Stimulated activated CD4-positive, alpha-beta T cell treated with anti-CD3 and anti-CD28 coated beads, Interleukin-12 subunit alpha, Interleukin-12 subunit beta, amount 100 ng/mL, for 48 hours (primary cell): ENCODE measurements at places on chromosomes 2 and 18.
A peak's percentile ranks its signal among the peaks of the same experiment; 100 is the strongest.

GRCh38 chr18:57846258-57846657 lies 43.1 kb upstream of the ATP8B1 start:
- no peak for DNase-seq

DNA sequence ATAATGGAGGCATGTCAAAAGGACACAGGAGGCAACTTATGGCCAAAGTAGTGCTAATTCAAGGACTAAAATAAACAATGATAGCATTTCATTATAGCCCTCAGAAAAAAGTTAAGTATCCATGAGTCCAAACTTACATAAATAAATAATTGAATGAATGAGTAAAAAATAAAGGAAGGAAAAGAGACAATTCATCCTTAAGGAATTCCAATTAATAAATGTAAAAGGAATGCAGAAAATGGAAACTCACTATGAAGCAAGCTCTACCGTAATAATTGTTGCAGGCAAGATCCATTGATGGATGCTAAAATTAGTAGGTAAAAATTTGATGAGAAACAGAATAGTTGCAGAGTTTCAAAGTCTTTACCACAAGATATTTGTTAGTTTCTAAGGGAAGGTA lies 88.2 kb upstream of the RAPGEF4 start:
- DNase-seq: no peak

- no peak for DNase-seq
Observed at GRCh38 chr2:63696496-63696895, 107.7 kb downstream of the MDH1 start.

DNA sequence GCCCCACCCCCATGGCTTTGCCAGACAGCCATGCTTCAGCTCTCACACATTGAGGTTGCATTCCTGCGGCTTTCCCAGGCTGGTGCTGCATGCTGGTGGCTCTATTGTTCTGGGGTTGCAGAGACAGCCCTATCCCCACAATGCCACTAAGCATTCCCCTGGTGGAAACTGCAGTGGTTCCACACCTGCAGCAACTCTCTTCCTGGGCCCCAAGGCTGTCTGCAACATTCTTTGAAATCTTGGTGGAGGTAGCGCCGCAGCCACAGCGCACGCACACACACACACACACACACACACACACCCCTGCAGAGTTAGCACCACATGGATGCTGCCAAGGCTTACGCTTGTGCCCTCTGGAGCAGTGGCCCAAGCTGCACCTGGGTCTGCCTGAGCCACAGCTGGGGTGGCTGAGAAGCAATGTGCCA lies 21.4 kb downstream of the SFXN5 start:
- no peak for DNase-seq

DNA sequence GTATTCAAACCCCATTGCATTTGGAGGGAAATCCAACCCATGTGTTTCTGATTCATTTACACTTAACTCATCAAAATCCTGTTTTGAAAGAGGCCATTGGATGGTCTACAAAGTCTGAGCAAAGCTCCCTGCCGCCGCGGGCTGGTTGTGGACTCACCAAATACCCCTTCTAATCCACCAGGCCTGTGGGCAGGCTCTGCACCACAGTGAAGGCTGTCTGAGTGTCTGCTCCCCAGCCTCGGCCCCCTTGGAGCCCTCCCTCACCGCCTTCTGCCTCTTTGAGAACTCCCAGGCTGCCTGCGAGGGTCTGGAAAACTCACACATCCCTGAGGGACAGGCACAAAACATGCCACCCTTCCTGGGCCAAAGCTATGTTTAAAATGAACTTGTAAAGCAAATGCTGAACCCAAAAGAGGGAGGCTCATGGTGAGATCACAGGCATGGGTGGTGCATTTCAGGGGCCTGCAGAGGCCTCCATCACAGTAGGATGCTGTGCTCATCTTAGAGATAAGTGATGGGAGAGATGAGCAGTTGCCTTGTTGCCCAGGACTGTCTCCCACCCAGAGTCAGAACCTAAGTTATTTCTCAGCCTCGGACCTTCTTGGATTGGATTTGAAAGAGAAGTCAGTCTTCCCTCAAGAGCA lies 225.0 kb downstream of the CYP26B1 start:
- DNase-seq: no peak

- no peak for DNase-seq
Observed at GRCh38 chr18:48889981-48890762, 60.6 kb downstream of the SMAD7 start.

- DNase-seq: no peak
Observed at GRCh38 chr2:137348301-137348700, 583.0 kb downstream of the THSD7B start.

GRCh38 chr18:11488175-11488574 lies 121.2 kb upstream of the SLC35G4 start:
- DNase-seq: no peak

GRCh38 chr2:47737191-47737975 lies 45.6 kb upstream of the MSH6 start:
- no peak for DNase-seq

DNA sequence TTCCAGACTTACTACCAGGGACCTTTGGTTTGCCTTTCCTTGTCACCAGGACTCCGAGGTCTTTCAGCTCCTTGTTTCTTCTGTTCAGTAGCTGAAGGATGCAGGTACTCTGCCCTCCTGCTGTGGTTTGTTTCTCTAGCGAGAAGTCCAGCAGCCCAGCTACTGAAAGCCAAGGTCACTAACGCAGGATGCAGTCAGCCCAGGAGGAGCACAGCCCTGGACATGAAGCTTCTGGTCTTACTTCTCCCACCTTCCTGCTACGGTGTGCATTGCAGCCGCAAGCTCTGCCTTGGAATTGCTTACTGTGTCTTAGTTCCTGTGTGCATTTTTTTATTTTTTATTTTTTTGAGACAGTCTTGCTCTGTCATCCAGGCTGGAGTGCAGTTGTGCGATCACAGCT lies 62.4 kb downstream of the DGKD start:
- DNase-seq: no peak

GRCh38 chr18:54222922-54223567 lies 1.4 kb downstream of the MBD2 start:
- DNase-seq: peak; percentile 27

GRCh38 chr2:224885291-224885690 lies 157.0 kb downstream of the DOCK10 start:
- DNase-seq: no peak

DNA sequence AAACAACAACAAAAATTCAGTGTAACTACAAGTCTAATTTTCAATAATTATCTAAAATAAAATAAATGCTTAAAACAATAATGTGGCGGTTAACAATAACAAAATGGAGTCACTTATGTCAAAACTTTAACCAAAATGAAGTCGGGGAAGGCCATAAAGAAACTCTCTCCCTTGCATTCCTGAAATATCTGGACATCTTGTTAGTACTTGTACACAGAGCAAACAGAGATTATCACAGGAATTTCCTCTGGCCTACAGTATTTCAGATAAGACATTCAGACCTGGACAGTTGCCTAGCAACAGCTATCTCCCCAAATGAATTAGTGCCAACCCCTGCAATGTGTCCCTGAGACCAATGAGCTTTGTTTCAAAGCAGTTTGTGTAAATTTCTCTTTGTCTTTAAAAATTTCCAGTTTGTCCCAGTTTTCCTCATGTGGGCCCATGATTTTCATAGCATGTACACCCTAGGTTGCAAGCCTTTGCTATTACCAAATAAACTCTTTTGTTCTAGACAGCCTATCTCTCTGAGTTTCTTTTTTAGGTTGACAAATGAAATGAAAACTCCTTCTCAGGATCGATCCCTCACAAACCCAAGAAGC lies 68.6 kb downstream of the EXOC6B start:
- DNase-seq: no peak

- no peak for DNase-seq
Observed at GRCh38 chr2:17188721-17189120, 329.5 kb downstream of the RAD51AP2 start.

DNA sequence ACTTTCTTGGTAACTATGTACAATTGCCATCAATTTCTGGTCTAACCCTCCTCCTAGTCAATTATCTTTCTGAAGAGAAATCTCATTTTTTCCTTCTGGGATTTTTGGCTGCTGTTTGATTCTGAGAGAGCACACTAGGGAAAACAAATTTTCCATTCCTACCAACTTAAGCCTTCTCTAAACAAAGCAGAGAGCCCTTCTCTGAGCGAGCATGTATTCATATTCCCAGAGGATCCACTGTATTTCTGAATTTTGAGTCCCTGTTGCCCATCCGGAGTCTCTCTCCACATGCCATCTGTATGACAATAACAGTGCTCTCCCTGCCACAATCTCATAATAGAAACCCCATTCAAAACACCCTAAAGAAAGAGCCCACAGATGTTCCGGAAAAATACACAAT lies 78.5 kb downstream of the MAIP1 start:
- no peak for DNase-seq

GRCh38 chr2:203619267-203619878 lies 84.3 kb upstream of the RAPH1 start:
- DNase-seq: no peak

- DNase-seq: no peak
Observed at GRCh38 chr18:51290860-51291259, 93.4 kb upstream of the MEX3C start.

GRCh38 chr2:108080177-108080576 lies 93.9 kb downstream of the SLC5A7 start:
- DNase-seq: no peak

GRCh38 chr18:10261344-10262276 lies 192.8 kb upstream of the APCDD1 start:
- no peak for DNase-seq

GRCh38 chr2:69660637-69661036 lies 17.1 kb upstream of the AAK1 start:
- no peak for DNase-seq

GRCh38 chr18:38481576-38481975 lies 916.0 kb upstream of the CELF4 start:
- no peak for DNase-seq

DNA sequence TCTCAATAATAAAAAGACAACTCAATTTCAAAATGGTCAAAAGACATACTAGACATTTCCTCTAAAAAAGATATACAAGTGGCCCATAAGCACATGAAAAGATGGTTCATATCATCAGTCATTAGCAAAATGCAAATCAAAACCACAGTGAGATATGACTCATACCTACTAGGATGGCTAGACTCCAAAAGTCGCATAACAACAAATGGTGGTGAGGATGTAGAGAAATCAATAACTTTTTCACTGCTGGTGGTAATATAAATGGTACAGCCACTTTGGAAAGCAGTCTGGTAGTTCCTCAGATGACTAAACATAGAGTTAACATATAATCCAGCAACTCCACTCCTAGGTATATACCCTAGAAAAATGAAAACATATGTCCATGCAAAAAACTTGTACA lies 242.3 kb upstream of the NOL4 start:
- no peak for DNase-seq

GRCh38 chr18:7855028-7855427 lies 287.9 kb downstream of the PTPRM start:
- no peak for DNase-seq

GRCh38 chr2:181255651-181256050 lies 201.5 kb upstream of the ITGA4 start:
- no peak for DNase-seq
